Renal pelvis (tissue), 12 donors: ENCODE measurements at places on chromosomes 12 and 14.

GRCh38 chr14:23608454-23608853, 27.7 kb upstream of the DHRS2 start:
- no peak for DNase-seq

DNA sequence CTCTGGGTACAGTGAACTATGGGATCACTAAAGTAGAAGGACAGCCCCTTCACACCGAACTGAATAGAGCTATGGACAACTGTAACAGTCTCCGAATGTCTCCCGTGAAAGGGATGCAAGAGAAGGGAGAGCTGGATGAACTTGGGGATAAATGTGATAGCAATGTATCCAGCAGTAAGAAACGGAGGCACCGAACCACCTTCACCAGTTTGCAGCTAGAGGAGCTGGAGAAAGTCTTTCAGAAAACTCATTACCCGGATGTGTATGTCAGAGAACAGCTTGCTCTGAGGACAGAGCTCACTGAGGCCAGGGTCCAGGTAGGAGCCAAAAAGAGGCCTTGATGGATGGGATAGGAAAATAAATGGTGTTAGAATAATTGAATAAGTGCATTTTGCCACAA, 3.5 kb downstream of the ALX1 start:
- DNase-seq, result no peak

- no peak for DNase-seq
Observed at GRCh38 chr12:92257261-92257660, 111.6 kb upstream of the BTG1 start.

DNA sequence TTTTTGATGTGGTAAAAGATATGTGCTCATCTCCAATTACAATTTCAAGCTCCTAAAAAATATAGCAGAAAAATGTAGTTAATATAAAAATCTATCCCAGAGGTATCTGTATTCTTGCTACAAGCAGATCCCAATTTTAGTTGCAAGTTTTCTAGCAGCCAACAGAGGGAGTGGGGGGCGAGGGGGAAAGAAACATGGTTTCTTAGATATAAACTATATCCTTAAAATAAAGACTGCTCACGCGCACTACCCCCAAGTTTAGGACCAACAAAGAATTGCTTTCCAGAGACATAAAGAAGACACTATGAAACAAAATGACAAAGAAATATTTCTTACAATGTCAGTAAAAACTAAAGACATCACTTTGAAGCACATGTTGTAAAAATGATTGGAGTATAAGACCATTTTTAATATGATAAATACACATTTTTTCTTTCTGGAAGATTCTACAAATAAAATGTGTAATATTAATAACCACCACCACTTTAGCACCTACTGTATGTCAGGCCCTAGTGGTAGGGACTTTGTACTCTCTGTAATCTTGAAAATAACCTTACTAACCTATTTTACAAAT, 5.4 kb downstream of the MAGOHB start:
- no peak for DNase-seq

- no peak for DNase-seq
Observed at GRCh38 chr14:80468331-80469122, 257.2 kb upstream of the DIO2 start.

- no peak for DNase-seq
Observed at GRCh38 chr12:84361651-84362551, 550.7 kb downstream of the SLC6A15 start.

DNA sequence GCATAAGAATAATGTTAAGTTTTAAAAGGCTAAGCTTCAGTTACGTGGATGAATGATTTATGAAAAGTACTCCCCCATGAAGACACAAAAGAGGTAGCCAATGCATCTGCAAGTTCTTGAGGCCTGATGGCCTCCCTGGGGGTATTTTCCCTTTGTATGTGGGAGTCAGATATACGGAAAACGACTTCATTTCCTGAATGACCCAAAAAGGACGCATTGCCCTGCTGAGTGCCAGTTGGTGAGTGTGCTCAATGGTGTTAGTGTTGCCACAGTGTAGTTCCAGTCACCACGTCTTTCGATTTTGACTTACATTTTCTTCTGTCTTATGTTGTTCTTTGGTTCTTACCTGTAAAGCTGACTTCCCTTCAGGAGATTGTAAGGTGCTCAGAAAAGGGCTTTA, 8.0 kb downstream of the ETV6 start:
- no peak for DNase-seq

DNA sequence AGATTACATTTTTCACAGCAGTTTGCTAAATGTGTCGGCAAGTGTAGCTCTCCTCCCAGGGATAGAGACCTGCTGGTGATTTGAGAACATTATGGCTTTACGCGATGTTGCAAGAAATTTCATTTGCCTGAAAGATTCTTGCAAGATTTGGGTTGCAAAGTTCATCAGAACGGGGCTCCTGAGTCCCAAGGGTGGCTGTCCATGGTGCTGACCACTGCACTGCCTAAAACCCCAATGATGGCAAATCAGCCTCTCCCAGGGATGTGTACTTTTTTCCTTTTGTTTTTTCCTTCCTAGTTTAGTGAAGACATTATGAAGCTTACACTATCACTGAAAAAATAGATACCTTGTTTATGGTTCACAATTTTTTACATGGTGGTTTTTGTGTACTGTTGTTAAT, 85.4 kb downstream of the WSCD2 start:
- peak; percentile 45 for DNase-seq

GRCh38 chr14:37580146-37580545, 14.9 kb downstream of the FOXA1 start:
- no peak for DNase-seq

GRCh38 chr12:110776410-110776809, 33.7 kb upstream of the PPP1CC start:
- peak; percentile 20 for DNase-seq

DNA sequence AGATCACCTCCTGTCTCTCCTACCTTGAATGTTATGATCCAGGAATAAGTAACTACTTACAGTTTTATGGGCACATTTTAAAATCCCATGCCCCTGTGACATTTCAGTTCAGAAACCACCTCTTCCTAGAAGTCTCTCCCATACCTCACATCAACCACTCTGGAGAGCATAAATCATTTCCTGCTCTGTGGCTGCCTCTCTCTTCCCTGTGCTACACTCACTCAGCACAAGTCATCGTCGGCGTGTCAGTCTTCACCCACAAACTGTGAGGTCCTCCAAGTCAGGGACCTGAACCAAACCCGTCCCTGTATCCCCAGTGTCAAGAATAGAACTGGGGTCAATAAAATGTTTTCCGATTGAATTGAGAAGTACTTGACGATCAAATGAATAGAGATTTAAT, 863.3 kb downstream of the BCL11B start:
- no peak for DNase-seq

DNA sequence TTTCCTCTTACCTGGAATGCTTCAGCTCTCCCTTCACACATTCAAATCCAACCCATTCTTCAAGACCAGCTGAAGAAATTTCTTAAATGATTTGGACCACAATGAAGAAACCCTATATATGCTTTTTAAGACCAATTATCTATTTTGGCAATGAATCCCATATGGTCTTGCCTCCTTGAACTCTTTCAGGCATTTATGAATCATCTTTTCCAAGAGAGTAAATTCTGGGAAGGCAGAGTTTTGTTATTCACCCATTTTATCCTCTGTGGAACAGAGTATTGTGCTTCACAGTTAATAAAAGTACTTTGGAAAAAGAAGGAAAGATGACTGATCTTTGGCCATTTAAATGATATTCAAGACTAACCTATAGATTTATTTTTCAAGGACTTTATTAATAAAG, 14.0 kb downstream of the GIT2 start:
- no peak for DNase-seq

DNA sequence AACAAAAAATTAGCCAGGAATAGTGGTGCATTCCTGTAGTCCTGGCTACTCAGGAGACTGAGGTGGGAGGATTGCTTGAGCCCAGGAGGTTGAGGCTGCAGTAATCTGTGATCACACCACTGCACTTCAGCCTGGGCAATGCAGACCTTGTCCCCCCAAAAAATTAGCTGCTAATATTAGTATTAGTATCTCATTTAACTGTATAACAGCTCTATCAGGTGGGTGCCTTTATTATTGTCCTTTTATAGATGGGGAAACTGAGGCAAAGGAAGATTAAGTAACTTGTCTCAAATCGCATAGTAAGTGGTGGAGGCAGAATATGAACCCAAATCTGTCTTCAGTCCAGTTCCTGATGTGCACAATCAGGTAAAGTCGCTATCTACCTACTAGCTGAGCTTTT, 142.3 kb upstream of the CRY1 start:
- no peak for DNase-seq

DNA sequence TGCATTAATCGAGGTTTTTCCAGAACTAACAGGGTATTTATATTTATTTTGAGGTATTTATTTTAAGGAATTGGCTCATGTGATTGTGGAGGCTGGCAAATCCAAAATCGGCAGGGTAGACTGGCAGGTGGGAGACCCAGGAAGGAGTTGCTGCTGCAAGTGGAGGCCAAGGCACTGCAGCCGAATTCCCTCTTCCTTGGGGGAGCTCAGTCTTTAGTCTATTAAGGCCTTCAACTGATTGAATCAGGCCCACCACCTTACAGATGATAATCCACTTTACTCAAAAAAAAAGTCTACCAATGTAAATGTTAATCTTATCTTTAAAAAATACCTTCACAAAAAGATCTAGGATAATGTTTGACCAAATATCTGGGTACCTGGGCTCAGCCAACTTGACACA, 1.2 kb upstream of the OAS2 start:
- DNase-seq, result no peak

GRCh38 chr12:67647181-67647798, 1.3 kb upstream of the DYRK2 start:
- DNase-seq, result peak; percentile 22

- peak; percentile 54 for DNase-seq
Observed at GRCh38 chr12:66688846-66689439, 10.1 kb upstream of the GRIP1 start.

- peak; percentile 22 for DNase-seq
Observed at GRCh38 chr12:51450806-51451205, 26.2 kb downstream of the SLC4A8 start.

DNA sequence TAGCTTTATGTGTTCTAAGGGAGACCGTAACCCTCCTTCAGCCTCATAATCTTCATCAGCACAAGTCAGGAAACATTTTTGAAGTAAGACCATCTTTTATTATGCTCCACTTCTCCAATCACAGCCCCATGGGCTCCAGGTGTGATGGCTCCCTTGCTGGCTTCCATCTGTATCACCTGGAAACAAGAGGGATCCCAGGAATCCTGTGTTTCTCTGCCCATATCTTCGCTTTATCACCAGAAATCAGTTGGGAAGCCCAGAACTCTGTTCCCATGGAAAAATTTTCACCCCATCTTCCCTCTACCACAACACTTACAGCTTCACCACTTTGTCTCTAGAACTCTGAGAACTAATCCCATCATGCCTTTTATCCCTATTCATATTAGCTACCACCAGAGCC, 68.3 kb downstream of the METTL25 start:
- DNase-seq, result no peak

- DNase-seq, result no peak
Observed at GRCh38 chr14:88545256-88545655, 9.6 kb downstream of the PTPN21 start.

GRCh38 chr12:71240946-71241345, 83.1 kb upstream of the TSPAN8 start:
- no peak for DNase-seq

GRCh38 chr14:72591391-72591790, 302.5 kb downstream of the DPF3 start:
- DNase-seq, result no peak

DNA sequence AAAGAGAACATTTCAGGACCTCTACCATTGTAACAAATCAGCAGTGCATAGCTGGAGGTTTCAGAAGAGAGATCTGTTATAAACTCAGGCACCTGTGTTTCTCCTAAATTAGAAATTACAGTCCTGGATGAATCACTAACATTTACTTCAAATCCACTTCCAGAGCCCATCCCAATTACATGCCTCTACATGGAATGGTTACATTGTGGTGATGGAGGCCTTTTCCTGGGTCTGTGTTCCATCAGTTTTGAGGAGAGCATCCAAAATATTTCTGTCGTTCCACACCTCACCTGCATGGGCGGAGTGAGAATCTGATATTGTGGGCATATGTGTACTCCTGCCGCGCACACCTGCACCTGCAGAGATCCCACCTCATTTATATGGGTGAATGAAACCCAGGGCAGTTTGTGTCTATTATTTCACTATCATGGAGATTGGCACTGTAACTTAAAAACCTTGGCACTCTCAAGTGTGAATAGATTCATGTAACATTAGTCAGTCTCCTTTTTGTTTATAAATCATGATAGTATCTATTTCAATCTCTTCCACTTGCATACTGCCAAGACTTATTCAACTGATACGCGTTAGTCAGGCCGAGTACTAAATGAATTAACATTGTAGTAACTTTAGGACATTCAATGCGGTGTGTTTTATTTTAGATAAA, 215.1 kb upstream of the FAR2 start:
- DNase-seq, result no peak

DNA sequence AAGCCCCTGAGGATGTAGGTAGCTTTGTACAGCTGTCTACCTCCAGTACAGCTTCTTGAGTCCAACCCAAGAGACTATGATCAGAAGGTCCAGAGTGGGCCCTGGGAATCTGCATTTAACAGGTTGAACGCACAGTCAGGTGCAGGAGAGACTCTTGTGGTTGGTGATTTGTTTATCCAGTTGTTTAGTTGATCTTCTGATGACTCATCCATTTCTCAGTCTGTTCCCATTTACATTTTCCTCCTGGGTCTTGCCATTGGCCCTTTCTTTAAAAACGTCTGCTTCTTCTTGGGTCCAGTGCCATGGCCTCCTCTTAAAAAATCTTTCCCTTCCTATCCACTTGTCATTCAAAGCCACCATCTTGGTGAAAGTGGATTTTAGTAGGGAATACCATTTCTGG, 734.2 kb downstream of the MED13L start:
- DNase-seq, result no peak

DNA sequence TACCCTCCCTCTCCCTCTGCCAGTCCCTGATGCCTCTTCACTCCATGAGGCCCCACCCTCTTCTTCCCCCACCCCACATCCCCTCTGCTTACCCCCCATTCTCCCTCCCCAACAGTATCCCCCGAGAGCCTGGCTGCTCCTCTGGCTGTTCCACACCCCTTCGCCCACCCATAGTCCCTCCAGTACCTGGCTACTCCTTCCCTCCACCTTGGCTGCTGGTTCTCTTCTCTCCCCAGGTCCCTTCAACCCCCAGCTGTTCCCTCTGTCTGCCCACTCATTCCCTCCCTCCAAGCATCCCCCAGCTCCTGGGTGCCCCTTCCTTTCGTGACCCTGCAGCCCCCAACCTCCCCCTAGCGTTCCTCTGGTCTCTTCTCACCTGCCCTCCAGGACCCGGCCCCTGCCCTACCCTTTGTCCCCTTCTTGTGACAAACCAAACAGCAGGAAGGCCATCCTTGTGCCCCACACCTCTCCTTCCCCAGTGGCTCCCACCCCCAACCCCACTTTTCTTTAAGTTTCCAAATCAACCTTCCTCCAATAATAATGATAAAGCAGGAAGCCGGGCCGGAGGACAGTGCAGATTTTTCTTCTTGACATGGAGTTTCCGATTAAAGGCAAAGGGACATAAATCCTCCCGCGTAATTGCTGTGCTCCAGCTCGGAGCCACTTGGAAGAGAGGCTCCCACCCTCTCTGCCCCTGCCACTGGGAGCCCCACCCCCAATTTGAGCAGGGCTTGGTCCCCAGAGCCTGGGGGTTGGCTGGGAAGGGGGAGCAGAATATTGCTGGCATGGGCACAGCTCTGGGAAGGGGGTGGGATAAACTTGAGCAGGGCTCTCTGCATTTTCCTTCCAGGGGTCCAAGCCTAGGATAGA, 40.0 kb downstream of the SMUG1 start:
- peak; percentile 62 for DNase-seq

GRCh38 chr12:110223777-110224378, 57.2 kb upstream of the ATP2A2 start:
- no peak for DNase-seq
